SIG-M5 (cell line): ENCODE measurements at places on chromosomes 5 and 9.

- DNase-seq, result no peak
These were observed 274.3 kb upstream of the DMRT1 start for GRCh38 chr9:567128-567746.

GRCh38 chr9:12666813-12667212 lies 26.4 kb upstream of the TYRP1 start:
- DNase-seq, result no peak

- DNase-seq, result no peak
These were observed 172.8 kb downstream of the ERCC6L2 start for GRCh38 chr9:96048104-96048955.

DNA sequence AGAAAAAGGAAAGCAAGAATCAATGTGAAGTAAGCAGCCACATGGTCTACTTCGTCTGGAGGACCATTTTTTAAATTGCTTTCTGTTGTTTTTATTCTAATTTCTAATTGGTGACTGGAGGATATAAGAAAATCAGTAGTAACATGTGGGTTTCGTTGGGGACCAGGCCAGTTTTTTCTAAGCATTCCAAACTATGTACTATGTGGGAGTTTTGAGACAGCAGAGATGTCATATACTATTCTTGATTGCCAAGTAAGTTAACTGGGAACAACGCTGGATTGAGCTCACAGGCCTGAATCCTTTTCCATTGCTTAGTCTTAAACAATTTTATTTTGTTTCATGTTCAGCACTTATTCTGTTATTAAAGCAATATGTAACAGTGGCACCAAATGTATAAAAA lies 225.7 kb downstream of the TMEM167A start:
- no peak for DNase-seq

DNA sequence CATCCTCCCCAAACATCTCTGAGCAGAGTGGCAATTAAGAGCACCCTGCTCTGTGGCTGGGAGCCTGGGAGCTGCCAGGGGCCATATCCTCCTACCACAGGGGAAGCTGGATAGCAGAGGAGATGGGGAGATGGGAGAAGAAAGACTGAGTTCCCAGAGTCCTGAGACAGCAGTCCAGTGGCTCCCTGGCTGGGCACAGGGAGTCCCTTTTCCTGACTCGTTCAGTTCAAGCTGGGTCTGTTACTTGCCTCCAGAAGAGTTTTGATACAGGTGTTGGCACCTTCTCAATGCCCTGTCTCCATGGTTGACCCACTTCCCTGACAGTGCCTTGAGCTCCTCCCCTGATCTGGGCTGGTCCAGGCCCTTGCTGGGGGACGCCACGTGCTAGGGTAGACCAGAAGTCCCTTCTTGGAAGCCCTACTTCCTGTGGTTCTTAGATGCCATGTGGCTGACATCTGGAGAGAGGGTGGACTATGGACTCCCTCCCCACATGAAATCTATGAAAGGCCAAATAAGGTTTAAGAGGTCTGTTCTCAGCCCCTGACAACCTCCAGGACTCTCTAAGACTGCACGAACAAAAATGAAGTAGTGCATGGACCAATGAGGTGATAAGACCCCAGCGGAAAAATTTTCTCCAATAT lies 166.2 kb downstream of the AUH start:
- no peak for DNase-seq

- no peak for DNase-seq
These were observed 675.6 kb downstream of the BRINP1 start for GRCh38 chr9:118693645-118694044.

DNA sequence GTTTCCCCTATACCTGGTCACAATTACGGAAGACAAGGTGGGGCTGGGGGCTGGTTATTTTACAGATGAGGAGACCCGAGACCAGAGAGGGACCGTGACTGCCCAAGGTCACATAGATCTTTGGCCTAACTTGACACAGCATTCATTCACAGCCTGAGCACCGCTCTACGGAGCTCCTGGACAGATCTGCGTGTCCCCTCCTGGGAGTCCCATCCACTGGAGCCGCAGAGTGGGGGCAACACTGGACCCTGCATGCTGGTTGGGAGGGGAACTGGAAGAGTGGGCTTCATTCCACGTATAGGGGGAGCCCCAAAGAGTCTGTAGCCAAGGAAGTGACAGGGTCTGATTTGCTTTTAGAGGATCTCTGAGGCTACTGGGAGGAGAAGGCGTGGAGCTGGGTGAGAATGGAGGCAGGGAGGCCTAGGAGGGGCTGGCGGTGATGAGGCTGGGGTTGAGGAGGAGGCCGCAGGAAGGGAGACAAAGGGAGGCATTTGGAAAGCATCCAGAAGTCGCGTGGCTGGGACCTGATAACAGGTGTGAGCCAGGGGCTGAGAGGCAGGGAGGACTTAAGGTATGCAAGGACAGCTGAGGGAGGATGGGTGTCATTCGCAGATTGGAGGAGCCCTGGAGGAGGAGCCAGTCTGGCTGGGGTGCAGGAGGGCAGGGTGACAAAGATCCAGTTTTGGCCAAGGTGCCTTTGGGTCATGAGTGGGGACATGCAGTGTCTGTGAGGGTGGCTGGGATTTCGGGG lies 64.3 kb upstream of the IER5L start:
- no peak for DNase-seq

DNA sequence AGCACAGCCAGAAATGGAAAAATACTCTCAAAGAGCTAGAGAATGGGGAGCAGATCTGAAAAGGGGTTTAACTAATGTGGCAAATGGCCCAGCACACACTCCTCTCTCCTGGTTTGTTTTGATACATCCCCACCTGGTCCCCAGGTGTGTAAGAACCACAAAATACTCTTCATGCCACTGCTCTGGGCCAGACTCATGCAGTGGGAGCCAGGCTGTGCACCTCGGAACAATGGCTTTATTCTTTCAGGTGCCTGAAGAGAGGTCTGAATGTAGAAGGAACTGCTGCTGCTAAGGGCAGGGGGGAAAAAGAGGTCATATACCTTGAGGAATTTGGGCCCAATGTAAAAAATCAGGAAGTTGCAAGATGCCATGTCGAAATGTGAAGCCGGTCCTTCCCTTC lies 123.9 kb upstream of the ADAMTSL1 start:
- no peak for DNase-seq

- DNase-seq, result no peak
These were observed 1.5 kb downstream of the RASGRF2 start for GRCh38 chr5:80961376-80962281.

GRCh38 chr5:126516852-126517251 lies 78.2 kb downstream of the ALDH7A1 start:
- DNase-seq, result no peak

- no peak for DNase-seq
These were observed 475.7 kb upstream of the TNC start for GRCh38 chr9:115593587-115594091.

DNA sequence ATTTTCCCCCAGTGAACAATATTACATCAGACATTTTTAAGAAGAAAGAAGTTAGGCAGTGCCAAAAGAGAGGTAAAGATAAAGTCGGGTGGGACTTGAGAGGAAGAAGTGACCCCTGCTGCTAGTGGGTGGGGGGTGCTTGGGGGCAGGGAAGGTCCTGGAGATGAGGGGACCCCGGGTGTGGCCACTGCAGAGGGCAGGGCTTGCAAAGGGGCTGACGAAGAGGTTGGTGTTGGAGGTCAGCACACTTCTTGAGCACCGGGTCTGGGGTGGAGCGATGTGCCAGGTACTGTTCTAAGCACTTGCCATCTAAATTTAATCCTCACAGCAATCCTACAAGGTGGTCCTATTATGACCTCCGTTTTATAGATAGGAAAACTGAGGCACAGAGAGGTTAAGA lies 62.0 kb downstream of the AMBP start:
- no peak for DNase-seq

DNA sequence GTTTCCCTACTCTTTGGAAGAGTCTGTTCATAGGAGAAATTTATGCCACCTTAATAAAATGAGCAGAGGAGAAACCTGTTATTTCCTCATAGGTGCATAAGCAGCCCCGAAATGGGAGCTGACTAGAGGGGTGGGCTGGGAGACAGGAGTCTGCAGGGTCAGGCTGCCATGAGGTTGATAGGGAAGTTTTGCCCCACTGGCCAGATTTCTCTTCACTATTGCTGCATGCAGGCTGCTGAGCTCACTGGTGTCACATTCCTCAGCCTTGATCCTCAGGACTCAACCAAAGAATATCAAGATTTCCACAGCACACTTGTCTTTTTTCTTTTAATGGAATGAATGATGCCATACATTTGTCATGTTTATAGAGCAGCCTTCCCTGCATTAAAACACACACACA lies 60.7 kb downstream of the BHMT start:
- no peak for DNase-seq

DNA sequence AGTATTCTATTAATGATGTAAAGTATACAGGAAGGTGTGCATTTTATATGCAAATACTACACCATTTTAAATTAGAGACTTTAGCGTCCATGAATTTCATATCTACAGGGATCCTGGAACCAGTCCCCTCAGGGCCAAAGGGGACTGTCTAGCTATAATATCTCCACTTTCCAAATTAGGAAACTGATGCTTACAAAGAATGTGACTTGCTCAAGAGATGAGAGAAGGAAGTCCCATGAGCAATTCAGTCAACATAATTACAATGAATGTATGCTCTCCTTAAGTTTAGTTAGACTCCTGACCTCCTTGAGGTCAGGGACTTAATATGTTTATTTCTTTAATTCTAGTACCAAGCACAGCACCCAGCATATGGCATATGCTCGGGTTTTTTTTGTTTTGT lies 23.7 kb downstream of the NIPBL start:
- DNase-seq, result no peak

GRCh38 chr9:107940616-107941595 lies 451.3 kb upstream of the KLF4 start:
- DNase-seq, result no peak

GRCh38 chr5:126477294-126478117 lies 54.3 kb downstream of the GRAMD2B start:
- DNase-seq, result no peak

- no peak for DNase-seq
These were observed 66.5 kb upstream of the TGFBR1 start for GRCh38 chr9:99038484-99038820.

GRCh38 chr9:101018467-101018866 lies 10.1 kb upstream of the PLPPR1 start:
- DNase-seq, result no peak

GRCh38 chr5:130110328-130110727 lies 206.1 kb downstream of the CHSY3 start:
- no peak for DNase-seq

DNA sequence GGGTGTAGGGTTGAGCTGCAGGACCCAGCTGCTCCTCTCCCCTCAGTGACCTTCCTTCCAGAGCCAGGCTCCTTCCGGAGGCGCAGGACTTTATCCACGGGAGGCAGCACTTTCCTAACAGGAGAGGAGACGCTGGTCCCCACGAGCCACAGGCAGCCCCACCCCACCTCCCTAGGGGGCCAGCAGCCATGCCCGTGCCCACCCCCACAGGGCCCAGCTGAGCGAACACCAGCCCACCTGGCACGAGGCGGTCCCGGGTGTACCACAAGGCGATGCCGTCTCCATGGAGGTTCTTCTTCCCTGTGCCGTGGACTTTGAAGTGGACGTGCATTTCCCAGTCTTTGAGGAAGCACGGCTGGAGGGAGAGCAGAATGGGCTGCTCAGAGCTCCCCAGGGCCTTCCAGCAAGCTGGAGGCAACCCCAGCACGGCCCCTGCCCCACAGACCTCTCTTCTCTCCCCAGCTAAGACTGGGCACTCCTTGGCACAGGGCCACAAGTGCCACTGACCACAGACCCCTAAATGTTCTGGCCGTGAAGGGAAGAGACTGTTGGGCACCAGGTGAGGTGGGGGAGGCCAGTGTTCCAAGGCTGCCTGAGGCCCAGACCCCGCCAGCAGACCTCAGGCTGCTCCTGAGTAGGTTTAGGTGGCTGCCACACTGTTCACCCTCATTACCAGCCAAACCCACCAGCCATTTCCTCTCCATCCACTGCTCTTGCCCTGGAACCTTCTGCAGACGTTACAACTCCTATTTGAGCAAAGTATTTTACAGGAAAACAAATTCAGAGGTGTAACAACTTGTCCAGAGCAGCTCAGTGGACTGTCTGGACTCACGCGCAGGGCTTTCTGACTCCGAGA lies 13.0 kb downstream of the LMAN2 start:
- DNase-seq, result no peak

- DNase-seq, result no peak
These were observed 43.7 kb upstream of the SELENOP start for GRCh38 chr5:42855386-42855785.

- no peak for DNase-seq
These were observed 82.4 kb downstream of the PCSK1 start for GRCh38 chr5:96350678-96351077.

DNA sequence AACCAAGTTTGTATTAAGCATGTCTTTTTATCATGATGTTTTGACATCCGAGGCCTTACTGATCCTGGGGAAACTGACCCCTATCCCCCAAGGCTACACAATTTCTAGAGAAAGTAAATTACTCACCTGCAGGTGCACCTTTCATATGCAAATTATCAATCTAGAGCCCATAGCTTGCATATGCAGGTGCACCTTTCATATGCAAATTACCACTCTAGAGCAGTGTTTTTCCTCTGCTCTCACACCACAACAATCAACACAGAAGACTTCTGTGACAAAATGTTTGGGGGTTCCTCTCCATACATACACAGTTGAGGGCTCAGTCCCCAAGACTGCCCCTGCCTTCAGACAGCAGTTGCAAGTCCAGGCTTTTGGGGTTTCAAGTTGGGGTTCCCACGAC lies 203.7 kb upstream of the RORB start:
- no peak for DNase-seq

DNA sequence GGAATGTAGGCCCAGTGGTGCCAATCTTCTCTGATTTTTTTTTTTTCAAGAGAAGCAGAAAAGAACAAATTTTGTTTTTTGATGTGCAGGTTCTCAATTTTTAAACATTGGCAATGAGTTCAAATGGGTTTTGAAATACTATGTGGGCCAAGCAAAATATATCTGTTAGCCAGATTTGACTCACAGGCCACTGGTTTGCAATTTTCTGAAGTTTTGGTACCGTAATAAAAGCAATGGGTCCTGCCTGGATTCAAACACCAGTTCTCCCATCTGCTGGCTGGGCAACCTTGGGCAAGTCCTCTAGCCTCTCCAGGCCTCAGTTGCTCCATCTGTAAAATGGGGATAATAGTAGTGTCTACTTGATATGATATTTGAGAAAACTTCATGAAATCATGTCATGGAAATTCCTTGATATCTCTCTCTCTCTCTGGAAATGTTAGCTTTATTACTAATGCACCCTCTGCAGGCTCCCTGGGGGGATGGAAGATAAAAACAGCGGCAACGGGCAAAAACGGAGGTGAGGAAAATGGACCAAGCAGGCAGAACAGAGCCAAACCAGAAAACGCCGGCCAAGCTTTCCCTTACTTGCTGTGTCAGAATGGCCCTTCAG lies 63.4 kb downstream of the SMIM23 start:
- DNase-seq, result no peak

GRCh38 chr9:33092634-33093033 lies 16.2 kb upstream of the SMU1 start:
- DNase-seq, result no peak
